ENCODE measurements at places on chromosomes 4 and X.

- DNase-seq: no peak
These were observed 396.8 kb downstream of the TRAM1L1 start for GRCh38 chr4:116688536-116688935.

- DNase-seq: no peak
These were observed 57.2 kb upstream of the PSAPL1 start for GRCh38 chr4:7491915-7492314.

DNA sequence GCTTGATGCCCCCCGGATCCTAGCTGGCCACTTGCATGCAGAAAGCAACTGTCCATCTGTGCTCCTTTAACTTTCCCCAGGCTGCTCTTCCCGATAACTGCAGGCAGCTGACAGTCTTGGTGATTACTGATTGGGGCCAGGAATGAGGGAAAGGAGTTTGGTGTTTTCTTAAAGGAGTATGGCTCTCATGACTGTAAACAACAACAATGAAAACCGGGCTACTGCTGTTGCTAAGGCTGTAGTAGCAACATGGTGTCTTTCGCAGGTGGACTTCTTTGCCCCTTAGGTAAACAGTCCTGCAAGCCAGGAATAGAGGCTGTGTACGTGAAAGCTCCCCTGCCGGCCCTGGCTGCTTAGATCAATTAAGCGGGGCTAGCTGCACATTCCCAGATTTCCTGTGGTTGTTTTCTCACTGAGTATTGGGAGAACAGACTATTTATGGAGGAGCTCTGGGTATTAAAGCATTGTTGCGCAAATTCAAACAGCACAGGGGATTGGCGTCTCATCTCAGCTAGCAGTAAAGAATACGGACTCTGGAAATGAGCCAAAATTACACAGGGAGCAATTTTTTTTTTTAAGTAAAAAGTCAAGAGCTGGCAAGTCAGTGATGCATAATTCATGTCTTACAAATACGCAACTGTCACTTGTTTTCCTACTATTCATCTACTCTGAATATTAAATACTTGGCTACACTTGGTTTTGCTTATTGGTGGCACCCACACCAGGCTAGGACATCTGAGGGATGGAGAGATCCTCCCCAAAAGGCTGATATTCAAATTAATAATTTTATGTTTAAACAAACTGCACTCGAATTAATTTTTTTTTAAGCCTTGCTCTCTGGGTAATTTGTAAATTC, 61.6 kb upstream of the NAP1L5 start:
- DNase-seq: peak; percentile 28

- no peak for DNase-seq
These were observed 35.3 kb upstream of the GPR78 start for GRCh38 chr4:8544741-8545438.

DNA sequence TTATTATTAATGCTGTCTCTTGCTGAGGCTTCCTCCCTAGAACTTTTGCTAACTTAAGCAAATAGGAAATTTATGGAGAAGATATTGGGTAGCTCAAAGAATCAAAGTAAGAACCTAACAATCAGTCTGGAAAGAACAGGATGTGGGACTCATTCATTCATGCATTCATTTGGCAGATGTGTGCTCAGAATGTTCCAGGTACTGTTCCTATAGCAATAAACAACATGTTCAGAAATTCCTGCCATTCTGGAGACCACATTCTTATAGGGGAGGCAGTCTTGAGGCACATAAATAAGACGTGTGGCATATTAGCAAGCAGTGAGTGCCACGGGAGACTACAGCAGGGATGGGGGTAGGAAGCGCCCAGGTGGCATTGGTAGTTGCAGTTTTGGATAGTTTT, 5.0 kb downstream of the GRK4 start:
- DNase-seq: no peak

- no peak for DNase-seq
These were observed 15.1 kb downstream of the PRIMPOL start for GRCh38 chr4:184664445-184665210.

DNA sequence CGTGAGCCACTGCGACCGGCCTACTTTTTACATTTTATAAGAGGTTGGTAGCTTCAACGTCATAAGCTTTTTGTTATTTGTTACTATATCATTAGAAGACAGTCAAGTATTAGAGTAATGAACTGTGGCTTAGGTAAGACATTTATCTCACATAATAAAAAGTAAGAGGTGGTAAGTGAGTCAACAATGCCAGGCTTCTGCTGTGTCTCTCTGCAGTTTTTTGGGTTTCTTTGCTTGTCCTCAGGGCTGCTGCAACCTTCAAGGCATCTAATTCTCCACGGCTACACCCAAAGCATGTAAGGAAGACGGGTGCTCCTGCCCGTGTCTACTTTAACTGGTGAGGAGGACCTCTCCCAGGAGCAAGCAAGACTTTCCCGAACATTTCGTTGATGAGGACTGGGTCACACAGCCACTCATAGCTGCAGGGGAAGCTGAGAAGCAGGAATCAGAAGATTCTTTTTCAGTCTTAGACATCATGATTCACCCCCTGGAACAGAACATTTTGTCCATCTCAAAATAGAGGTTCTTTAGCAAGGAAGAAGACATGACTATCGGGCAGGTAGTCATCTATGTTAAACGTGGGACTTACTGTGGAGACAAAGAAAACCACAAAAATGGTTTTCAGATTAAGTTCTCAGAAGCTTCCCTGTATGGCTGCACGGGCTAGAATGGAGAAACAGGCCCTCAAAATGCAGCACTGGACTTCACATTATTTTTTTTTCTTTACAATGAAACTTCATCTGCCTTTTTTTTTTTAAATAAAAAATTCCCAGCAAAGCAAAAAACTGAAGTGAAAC, 13.0 kb upstream of the RHOH start:
- no peak for DNase-seq

DNA sequence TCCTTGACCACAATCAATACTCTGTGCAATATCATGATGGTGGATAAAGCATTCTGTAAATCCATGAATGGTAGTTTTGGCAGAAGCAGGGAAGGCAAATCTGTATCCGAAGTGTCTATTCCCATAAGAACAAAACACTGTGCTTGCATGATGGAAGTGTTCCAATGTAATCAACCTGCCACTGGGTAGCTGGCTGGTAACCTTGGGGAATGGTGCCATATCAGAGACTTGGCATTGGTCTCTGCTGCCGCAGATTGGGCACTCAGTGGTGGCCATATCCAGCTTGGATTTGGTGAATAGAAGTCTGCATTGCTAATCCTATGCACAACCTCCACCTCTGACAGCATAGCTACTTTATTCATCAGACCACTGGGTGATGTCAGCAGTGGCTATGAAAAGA, 114.3 kb upstream of the EMCN start:
- DNase-seq: peak; percentile 20

DNA sequence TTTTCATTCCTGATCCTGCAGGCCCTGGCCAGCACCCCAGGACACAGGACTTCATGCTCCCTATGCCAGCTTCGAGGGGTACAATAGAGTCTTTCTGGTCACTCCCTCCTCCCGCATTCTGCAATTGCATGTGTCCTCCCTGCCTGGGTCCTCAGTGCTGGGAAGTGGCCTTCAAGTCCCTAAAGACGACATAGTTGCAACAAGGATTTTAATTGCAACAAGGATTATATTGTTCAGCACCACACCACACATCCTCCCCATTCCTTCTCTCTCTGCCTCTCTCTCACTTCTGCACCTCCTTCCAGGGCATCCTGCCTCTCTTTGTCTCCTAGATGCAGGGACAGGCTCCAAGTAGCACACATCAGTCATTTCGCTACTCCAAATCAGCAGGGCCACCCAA, 25.5 kb downstream of the SCD5 start:
- peak; percentile 65 for DNase-seq

Data from testis (tissue), 5 donors.